ENCODE measurements at places on chromosomes 2 and 18.

DNA sequence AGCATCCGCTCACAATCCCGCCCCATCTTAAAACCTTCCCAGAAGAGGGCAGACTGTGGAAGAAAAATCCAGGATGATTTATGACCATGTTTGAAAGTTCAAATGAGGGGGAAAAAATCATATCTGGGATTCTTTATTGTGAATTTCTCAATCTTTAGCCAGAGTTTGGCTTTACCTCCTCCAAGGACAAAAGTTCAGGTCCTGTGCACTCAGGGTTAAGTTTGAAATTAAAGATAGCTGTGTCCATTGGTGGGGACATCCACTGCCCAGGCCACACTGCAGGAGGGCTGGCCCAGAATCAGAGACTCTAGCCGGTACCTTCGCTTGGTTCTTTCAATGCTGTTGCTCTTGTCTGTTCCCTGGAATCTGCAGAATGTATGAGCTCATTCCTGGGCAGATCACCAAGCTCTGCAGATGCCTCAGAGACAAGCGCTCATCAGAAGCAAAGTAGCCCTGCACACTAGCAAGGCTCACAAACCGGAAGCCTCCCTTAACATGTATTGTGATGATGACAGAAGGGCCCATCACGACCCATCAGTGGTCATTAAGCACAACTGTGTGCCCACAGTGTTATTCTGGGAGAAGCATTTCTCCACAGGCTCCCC, 375.3 kb upstream of the KLHL29 start:
- DNase-seq: peak; percentile 9

DNA sequence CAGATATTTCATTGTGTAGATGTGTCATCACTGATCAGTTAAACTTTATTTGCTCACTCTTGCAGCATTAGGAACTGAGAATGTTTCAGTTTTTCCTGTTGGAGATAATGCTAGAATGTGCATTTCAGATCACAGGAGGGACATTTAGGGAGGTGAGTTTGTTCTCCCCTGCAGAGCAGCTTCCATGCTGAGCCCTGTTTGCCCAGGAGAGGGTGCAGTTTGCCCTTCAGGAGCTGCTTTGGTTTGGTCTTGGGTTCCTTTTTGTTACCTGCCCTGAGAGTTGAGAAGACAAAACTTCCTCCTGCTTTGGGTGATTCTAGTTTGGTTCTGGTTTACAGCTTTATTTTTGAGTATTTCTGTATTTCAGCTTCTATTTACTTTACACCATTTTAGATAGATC, 49.9 kb downstream of the DGKD start:
- DNase-seq: no peak

DNA sequence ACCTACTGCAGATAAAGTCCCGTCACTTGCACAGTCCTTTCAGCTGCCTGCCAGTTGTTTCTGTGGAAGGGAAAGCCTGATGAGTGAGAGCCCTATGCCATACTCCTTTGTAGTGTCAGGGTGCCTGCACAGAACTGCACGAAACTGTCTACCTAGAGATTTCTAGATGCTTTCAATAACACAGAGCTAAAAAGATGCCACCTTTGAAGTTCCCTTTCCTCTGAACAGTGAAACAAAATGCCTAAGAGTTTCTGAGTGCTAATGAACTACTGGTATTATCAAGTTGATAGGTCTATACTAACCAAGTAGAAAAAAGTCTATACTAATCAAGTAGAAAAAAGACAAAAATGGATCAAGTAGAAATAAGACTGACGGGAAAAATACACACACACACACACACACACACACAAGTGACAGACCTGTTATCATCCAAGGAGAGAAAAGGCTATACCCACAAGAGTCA, 79.0 kb downstream of the TLK1 start:
- no peak for DNase-seq

DNA sequence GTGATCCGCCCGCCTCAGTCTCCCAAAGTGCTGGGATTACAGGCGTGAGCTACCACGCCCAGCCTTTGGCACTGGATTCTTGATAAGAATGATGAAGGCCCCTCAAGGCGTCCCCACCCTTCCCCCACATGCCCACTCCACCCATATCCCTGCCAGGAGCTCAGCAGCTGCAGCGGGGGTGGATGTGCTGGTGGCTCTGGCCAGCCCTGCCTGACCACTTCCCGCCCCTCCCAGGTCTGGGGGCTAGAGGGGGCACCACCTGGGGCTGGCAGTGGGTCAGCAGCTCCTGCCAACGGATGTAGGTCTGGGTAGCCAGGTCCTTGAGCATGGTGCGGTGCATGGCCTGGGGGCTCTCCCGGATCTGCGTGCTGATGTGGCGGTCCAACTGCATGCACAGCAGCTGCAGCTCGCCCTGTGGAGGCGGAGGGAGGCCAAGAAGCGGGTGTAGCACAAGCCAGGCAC, 7.8 kb upstream of the SEMA4C start:
- DNase-seq: no peak

- no peak for DNase-seq
Measured at GRCh38 chr2:241577413-241578122, 19.0 kb downstream of the BOK start.

GRCh38 chr2:3516831-3517230, 2.5 kb downstream of the ADI1 start:
- DNase-seq: no peak

DNA sequence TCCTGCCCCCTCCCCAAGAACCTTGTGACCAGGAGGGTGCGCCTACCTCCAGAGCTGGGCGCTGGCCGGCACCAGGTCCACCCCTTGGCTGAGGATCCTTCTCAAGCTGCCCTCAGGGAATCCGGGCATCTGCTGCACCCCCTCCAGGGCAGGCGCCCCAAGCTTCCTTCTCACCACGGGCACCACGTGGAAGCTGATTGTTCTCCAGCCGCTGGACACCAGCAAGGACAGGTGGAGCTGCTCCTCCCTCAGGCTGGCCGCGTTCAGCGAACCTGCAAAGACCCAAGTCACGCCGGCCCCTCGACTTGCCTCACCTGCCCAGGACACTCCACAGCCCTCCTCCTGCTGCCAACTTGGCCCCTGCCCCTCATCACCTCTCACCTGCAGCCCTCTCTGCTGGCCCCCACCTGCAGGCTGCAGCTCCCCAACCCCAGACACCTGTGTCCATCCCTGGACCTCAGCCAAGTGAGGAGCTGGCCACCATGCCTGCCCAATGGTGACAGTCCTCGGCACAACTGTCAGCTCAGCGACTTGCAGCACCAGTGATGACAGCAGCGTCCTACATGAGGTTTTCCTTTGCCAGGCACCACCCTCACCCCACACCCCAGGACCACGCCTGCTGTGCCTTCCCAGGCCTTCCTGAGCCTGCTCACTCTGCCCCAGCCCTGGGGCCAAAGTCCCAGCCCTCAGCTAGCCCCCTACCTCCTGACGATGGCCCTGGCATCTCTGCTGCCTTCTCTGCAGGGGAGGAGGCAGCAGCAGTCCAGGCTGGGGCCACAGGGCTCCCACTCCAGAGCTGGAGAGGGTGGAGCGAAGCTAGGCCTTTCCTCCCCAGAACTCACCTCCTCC, 4.2 kb downstream of the MAB21L4 start:
- no peak for DNase-seq

DNA sequence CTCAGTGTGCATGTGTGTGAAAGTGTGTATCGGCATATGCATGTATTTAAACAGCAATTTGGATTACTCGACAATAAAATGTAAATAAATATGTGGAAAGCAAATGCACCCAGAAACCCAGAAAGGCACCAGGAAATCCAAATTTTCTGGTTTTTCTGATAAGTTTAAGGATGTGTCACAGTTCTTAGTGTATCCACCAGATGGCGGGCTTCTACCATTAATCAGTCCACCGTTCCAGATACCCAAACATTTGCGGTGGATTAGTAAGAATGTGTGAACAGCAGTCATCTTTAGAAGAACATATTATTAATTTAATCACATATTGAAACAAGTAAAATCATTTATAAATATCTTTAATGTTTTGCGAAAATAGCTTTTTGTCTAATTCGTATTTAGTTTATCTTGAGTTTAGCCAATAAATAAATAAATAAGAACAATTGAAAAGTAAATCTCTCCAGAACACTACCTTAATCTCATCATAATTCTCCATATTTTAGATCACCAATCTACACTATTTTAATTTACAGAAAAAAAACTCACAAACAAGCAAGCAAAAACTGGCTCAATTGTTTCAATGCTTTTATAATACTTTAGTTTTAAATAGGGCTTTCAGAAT, 298.9 kb downstream of the DSEL start:
- DNase-seq: peak; percentile 29

DNA sequence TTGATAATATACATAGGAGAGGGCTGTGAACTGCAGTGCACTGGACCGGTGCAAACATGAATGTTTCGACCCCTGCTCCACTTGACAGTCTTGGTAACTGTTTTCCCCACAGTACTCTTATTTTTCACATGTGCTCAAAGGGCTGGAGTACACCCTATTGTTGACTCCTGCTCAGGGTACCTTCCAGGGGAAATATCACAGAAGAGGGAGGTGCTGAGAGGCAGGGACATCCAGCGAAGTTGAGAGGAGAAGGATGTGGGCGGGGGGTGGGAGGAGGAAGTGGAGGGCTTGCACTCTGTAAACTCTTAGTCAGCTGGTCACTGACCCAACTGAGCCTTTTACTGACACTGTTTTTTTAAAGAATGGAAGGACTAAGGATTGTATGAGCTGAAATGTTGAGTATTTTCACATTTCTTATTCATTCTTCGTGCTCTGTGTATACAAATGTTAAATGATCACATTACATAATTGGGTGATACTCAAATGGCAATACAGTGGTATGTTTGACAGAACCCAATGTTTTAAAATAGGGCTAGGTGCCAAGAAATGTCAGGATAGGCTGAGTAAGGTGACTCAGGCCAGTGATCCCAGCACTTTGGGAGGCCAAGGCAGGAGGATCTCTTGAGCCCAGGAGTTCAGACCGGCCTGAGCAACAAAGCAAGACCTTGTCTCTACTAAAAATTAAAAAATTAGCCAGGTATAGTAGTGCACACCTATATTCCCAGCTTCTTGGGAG, 10.0 kb downstream of the INPP4A start:
- no peak for DNase-seq

- peak; percentile 75 for DNase-seq
Measured at GRCh38 chr2:56008661-56009431, 85.3 kb upstream of the EFEMP1 start.

GRCh38 chr2:38362232-38362631, 14.8 kb downstream of the ATL2 start:
- no peak for DNase-seq

DNA sequence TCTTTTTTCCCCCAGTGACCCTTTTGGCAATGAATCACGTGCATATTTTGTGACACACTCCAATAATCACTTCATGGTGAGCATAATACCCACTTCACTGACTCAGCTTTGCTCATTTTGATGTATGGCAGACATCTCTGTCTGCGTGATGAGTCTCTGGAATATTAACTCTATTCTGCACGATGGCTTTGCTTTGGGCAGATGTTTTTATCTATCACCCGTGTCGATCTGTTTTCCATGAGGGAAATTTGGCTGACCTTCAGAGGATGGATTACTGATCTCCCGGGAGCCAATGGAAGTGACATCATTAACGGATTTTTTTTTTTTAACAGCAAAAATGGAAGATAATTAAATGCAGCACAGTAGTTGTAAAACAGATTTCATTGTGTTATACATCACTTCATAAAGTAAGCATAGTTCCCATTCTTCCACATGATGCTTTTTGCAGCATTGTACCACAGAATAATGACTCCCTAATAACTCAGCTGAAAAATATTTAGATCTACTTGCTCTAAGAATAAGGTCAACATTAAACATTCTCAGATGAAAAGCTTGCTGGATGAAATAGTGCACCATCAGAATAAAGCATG, 29.8 kb downstream of the CDC42EP3 start:
- DNase-seq: peak; percentile 85

DNA sequence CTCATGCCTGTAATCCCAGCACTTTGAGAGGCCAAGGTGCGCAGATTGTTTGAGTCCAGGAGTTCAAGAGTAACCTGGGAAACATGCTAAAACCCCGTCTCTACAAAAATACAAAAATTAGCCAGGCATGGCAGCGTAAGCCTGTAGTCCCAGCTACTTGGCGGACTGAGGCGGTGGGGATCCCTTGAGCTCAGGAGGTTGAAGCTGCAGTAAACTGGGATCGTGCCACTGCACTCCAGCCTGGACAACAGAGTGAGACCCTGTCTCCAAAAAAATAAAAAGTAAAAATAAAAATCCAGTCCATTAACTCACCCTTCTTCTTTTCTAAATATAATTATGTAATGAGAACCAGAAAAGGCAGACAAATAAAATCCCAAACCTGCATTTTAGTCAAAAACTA, 8.2 kb downstream of the BAZ2B start:
- DNase-seq: no peak

- DNase-seq: no peak
Measured at GRCh38 chr18:36141576-36141975, 11.9 kb downstream of the ELP2 start.

GRCh38 chr2:200317975-200318374, 11.5 kb downstream of the SPATS2L start:
- no peak for DNase-seq

GRCh38 chr2:179558010-179558934, 293.6 kb upstream of the SESTD1 start:
- no peak for DNase-seq

- DNase-seq: no peak
Measured at GRCh38 chr2:4175343-4175742, 472.0 kb downstream of the DCDC2C start.

GRCh38 chr2:124091721-124092120, 66.6 kb downstream of the CNTNAP5 start:
- no peak for DNase-seq

GRCh38 chr2:181008407-181008806, 28.0 kb downstream of the UBE2E3 start:
- DNase-seq: no peak

DNA sequence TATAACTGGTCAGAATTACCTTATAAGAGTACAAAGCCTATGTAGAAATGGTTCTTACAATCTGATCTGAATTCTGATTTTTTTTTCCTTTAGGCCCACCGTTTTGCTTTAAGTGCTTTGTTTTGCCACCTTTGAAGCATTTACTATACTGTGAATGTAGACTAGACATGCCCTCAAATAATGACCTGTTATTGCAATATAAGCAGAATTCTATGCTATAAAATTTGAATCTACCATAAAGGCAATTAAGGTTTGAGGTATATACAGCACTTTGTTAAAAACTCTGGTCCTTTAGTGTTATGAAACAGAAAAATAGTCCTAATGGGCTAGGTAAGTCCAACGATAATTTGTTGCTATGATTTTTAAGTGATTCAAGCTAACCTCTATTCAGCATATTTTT, 86.6 kb upstream of the NOSTRIN start:
- DNase-seq: no peak

Measured in HS-5 (cell line).